ENCODE measurements at places on chromosomes 2 and 18.

GRCh38 chr2:124704071-124704925, 679.2 kb downstream of the CNTNAP5 start:
- no peak for DNase-seq

- DNase-seq, result no peak
Observed at GRCh38 chr2:3481736-3482362, 37.5 kb downstream of the ADI1 start.

DNA sequence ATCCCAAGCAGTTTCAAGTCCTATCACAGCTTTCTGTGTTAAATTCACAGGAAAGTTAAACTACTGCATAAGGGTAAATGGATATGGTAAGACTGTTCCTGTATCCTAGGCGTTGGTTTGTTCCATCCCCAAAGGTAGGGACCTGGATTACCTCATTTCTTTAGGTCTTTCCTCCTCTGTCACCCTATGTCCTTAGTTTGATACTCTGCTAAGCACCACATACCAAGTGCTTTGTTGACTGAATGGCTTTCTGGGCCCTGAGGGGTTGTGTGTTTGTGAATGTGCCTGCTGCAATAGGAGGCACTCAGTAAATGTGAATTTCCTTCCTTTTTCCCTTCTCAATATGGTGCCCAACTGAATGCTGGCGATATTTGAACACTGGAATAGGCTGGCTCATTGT, 7.8 kb downstream of the NOSTRIN start:
- DNase-seq, result no peak

DNA sequence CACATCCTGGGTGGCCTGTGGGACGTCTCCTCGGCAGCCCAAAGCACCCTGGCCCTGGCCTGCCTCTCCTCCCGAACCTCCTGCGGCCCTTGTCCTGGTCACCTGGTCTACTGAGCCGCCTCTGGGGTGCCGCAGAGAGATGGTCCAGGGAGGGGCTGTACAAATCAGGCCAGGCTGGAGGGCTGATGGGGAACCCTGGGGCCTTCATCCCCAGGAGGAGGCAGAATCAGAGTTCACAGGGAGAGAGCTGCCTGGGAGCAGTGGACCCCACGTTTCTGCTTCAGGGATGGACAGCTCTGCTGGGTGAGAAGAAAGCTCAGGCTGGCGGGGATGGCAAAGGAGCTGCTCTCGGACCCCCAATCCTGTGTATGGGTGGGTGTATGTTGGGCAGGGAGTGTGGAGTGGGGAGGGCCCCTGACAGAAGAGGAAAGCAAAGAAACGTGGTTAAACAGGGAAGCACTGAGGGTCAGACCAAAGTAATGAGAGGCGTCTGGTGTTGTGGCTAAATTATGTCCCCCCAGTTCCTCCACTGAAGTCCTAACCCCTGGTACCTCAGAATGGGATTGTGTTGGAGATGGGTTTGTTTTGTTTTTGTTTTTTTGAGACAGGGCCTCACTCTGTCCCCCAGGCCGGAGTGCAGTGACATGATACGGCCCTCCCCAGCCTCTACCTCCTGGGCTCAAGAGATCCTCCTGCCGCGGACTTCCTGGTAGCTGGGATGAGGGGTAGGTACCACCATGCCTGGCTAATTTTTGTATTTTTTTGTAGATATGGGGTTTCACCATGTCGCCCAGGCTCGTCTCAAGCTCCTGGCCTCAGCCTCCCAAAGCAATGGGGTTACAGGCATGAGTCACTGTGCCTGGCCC, 73.4 kb upstream of the SMAD7 start:
- no peak for DNase-seq

DNA sequence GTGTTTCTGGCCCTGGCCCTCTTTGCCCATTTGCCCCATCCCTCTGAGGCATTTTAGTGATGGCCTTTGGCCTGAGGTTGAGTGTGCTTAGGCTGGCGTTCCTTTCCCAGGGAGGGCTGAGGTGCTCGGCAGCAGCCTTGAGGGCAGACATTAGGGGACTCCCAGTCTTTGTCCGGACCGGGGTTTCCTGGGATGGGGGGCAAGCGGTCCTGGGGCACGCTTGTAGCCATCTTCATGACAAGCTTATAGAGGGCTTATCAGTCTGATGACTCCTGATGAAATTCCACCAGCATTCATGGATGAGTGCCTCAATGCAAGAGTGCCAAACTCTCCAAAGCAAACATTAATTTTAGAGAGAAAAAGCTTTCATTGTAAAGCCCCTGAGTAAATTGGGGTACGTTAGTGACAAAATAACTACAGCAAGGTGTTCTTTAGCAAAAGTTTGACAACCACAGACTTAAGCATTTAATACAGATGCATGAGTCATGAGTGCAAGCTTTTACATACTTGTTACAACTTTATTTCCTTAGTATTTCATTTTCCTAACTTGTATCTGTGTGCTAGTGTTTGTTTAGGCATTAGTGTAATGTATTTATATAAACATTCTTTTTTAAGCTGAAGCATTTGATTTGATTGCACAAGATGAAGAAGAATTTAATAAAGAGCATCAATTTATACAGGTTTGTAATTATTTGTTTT, 45.6 kb downstream of the CEP192 start:
- peak; percentile 24 for DNase-seq

GRCh38 chr2:59888015-59888414, 665.4 kb downstream of the BCL11A start:
- no peak for DNase-seq

- DNase-seq, result no peak
Observed at GRCh38 chr2:99348173-99348572, 11.0 kb downstream of the EIF5B start.

DNA sequence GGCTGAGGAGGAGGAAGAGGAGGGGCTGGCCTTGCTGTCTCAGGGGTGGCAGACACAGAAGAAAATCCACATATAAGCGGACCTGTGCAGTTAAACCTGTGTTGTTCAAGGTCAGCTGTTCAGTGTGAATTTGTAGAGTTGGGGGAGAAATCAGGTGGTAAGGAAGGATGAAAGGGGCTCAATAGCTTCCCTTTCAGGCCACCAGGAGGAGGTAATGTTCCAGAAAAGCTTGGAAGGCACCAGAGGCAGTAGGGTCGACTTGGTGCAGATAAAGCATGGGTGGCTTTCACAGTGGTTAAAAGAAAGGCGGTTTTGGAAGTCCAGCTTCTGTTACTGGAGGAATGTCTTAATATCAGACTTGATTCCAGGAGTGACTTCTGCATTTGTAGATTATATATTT, 167.4 kb downstream of the THSD7B start:
- peak; percentile 0 for DNase-seq

DNA sequence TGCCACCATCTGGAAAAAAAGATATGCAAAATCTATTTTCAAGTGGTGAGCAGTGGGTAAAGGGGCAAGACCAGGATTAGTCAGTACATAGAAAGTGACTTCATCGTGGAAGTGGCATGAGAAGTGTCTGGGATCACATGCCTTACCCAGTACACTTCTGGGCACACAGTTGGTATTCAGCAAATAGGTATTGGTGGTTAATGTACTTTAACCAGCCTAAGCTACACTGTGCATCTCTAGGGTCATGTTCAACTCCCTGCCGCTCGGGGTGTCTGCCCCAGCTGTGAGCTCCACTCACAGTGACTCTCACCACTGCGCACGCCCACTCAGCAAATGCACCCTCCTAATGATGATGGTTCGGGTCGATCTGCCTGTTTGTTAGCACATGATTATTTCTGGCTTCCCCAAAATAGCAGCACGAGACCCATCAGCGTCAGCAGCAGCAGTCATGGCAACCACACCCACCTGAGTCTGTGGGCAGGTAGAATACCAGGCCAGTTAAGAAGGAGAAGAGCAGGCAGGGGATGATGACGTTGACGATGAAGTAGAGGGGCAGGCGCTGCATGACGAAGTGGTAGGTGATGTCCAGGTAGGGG, 11.1 kb downstream of the CHRNA1 start:
- no peak for DNase-seq
